ENCODE measurements at places on chromosomes 3 and 15.

DNA sequence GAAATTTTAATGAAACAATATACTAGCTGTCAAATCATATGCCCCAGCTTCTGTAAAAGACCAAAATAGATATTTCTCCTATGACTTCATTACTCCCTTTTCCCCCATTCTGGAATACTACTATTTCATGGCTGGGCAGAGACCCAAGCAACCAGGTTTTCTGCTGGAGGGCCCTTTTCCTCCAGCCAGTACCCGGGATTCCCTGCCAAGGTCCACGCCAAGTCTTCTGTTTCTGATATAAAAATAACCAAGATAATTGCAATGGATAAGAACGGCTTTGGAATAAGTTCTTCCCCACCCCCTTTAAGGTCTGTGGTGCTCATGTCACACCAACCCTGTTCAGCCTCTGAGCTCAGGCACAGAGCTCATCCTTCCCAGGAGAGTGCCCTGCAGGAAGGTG is 17.2 kb upstream of the NMNAT3 start:
- no peak for DNase-seq

- no peak for DNase-seq
Measured at GRCh38 chr3:72722930-72723726, 125.1 kb downstream of the SHQ1 start.

DNA sequence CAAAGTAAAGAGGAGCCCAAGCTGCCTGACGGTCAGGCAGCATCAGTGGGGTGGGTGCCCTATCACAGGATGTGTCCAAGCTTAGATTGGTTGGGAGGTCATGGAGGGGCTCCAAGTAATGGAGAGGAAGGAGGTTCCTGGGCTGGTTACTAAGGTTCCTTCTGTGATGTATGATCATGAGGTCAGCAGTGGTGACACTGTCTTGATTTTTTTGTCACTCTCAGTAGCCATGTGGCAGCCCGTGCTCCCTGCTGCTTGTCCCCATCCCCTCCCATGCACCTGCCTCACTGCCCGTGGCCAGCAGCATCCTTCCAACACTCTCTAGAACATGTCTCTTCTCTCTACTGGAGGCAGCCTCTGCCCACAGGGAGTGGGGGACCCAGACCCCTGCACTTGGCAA is 261.7 kb downstream of the TLE3 start:
- DNase-seq = no peak

GRCh38 chr3:100150473-100150872 is 36.2 kb upstream of the FILIP1L start:
- no peak for DNase-seq

GRCh38 chr3:197746801-197747237 is 2.9 kb upstream of the FYTTD1 start:
- no peak for DNase-seq

DNA sequence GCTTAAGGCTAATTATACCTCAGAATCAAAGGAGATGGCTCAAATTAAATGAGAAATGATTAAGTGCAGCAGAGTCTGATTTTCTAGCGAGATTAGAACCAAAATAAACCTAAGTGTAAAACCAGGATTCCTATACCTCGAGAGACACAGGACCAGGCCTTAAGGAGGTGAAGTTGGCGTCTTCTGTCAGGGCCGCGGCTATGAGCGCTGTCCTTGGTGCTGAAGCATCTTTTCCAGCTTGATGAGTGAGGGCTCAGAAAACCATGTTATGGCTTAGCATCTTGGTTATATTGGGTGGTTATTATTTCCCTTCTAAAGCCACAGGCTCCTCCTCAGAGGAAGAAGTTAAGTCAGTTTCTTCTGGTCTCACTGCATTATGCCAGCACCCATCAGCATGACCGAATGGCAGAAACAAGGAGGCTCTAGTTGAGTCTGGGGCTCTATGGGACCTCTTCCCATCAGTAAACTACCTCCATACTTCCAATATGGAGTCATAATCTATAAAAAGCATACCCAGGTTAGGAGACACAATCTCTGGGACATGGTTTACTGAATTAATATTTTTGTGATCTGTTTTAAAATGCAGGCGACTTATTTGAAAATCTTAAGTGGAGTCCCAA is 120.1 kb upstream of the NMNAT3 start:
- DNase-seq = no peak

DNA sequence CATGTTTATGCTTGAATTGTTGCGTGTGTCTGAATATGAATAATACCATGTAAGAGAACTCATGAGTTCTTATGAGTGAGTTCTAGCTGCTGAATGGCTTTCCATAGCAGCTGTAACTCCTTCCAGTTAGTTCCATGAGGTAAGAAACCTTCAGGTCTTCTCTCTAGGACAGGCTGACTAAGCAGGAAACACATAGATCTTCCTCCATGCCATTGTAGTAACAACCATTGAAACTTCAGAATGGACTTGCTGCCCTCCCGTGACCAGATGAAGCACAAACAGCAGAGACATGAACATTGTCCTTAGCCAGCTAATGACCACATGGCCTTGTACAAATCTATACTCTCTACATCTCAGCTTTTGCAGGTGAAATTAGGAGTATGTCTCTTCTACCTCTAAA is 200.0 kb downstream of the ZNF385D start:
- peak; percentile 1 for DNase-seq

Measured in SW480 (cell line).